Coronary artery (tissue), 2 donors: ENCODE measurements at places on chromosomes 13 and 19.

DNA sequence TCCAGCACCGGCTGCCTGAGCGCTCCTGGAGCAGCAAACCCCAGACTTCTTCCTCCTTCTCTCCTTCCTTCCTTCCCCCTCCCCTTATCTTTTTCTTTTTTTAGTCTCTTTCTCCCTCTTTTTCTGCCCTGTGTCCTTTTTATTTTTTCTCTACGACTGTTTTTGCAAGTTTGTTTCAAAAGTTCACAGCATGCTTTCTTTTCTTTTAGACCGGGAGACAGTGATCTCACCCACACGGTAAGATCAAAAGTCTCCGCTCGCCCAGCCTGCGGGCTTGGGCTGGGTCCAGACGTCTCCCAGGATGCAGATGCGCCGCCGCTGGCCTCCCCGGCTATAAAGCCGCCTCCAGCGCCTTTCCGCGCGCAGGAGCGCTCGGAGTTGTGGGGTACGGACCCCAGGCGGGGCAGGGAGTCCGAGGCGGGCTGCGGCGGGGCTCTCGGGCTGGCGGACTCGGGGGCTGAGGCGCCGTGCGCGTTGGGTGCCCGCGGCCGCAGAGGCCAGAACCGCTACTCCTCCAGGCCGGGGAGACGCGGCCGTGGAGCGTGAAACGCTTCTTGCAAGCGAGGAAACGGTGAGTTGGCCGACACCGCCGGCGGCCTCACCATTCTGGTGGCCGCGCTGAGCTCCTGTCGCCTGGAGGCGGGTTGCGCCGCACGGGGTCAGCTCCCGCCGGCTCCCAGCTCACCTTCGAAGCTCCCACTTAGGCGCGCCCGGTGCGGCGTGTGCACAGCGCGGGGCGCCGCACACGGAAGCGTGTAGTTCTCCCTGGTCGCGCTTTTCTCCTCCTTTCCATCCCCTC, 2.0 kb upstream of the TSHZ3 start:
- DNase-seq, result no peak

DNA sequence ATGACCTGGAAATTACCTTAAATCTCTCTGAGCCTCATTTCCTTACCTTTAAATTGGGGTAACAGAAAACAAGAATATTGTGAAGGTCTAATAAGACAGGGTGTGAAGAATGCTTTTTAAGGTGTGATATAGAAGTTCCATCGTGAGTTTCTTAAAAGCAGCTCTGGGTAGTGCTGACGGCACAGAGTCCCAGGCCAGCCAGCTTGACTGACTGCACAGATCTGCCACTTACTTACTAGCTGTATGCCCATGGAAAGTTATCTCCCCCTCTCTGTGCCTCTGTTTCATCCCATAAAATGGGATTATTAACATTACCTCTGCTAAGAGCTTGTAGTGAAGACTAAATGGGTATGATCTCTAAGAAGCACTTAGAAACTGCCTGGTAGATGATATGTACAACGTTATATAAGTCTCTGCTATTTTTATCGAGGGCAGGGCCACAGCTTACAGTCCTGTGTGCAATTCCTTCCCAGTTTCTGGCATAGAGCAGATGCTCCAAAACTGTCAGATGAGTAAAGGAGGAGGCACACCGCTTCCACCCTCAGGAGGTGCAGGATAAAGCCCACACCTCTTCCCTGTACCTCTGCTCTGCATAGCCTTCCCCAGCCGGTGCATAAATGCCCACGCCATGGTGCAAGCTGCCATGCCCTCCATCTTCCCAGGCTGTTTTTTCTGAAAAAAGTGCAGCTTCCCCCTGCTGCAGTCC, 99.6 kb downstream of the MBNL2 start:
- no peak for DNase-seq

DNA sequence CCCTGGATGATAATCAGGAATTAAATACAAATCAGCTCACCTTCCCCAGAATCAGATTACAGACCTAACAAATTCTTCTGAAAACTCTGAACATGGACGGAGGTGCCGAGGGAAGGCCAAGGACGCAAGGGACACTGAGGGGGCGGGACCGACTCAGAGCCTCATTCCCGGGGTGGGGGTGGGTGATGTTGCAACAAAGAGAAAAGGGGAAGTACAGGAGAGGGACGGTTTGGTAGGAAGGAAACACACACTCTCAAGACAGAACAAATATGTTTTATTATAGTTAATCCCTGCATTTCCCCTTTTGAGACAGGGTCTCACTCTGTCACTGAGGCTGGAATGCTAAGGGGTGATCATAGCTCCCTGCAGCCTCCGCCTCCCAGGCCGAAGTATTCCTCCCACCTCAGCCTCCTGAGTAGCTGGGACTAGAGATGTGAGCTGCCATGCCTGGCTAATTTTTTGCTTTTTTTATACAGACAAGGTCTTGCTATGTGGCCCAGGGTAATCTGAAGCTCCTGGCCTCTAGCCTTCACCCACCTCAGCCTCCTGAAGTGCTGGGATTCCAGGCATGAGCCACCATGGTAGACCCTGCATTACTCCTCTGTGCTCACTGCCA, 786 bp upstream of the LILRA2 start:
- DNase-seq, result no peak

- no peak for DNase-seq
These were observed 60.5 kb downstream of the MAP4K1 start for GRCh38 chr19:38557205-38557799.

GRCh38 chr13:109126178-109126577, 496.8 kb downstream of the MYO16 start:
- DNase-seq, result no peak
